ENCODE measurements at places on chromosomes 1 and 21.

GRCh38 chr1:2912424-2913061 lies 108.7 kb upstream of the ACTRT2 start:
- no peak for DNase-seq

GRCh38 chr1:214658785-214659184 lies 55.8 kb downstream of the CENPF start:
- no peak for DNase-seq

DNA sequence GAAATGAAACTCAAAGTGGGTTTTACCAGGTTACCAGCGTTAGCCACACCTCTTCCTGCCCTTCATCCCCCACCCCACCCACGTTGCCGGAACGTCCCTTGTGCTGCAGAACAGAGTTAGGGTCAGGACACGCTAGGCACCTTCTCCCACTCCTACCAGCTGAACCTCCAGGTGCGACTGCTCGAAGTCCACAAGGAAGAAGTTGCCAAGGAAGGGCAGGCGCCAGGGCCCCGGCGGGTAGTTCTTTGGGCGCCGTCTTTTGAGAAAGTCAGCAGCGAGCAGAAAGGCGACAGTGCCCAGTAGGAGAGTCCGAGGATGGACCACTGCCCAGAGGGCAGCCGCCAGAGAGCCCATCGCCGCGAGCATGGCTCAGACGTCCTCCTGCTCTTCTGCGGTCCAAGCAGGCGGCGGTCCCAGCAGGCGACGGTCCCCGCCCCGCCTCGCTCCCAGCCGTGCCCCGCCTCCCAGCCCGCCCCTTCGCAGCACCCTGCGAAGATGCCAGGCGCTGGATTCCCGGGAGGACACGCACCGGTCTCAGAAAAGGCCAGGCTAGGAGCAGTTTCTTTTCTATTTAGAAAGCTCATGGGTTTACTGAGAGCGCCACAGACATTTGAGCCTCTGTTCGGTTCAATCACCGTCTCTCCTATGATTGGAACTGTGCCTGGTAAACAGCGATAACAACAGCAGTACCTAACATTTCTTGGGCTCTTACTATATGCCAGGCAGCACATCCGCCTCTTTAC lies at the start of gene CYP2J2:
TSS of gene CYP2J2 (minus strand) at position 393 of the 743 bp plus-strand sequence. CDS start at position 366, 27 bp downstream.
- peak; percentile 66 for DNase-seq

- no peak for DNase-seq
These were observed 10.0 kb upstream of the TRIM62 start for GRCh38 chr1:33191731-33192275.

DNA sequence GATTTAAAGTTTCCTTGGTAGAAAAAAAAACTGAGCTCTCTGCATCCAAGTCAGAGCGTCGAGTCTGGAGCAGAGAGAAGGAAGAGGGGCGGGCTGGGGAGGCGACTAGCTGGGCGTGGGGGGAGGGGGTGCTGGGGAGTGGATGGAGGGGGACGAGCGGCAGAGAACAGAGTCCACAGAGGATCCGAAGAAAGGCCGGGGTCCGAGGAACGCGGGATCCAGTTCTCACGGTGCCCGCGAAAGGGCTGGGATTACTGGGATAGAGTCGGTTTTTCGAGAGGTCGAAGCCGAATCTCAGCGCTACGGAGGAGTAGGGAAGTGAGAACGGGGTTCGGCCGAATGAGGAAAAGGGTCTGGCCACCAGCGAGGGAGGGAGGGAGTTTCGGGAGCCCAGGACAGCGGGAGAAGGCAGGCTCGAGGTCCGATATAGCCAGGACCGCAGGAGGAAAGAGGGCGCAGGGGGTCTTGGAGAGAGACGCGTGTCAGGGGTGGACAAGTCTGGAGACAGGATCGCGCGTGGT lies 665 bp downstream of the DAB1 start:
- DNase-seq: no peak

DNA sequence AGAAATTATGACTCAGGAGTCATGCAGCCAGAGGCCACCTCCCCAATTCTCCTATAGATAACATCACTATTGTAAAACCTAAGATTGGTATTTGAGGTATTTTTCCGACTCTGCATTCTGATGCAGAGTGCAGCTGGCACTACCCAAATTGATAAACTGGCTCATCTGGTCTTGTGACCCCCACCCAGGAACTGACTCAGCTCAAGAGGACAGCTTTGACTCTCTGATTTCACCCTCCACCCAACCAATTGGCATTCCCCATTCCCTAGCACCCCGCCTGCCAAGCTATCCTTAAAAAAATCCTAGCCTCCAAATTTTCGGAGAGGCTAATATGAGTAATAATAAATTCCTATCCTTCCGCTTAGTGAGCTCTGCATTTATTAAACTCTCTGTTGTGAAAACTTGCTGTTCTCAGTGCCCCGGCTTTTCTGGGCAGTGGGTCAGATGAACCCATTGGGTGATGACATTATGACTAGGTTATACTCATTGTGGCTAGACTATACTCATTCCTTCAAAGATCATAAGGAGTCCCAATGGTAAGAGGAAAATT lies 39.4 kb upstream of the EPS15 start:
- DNase-seq: no peak

- DNase-seq: no peak
These were observed 5.5 kb downstream of the TNFRSF1B start for GRCh38 chr1:12172042-12172851.

DNA sequence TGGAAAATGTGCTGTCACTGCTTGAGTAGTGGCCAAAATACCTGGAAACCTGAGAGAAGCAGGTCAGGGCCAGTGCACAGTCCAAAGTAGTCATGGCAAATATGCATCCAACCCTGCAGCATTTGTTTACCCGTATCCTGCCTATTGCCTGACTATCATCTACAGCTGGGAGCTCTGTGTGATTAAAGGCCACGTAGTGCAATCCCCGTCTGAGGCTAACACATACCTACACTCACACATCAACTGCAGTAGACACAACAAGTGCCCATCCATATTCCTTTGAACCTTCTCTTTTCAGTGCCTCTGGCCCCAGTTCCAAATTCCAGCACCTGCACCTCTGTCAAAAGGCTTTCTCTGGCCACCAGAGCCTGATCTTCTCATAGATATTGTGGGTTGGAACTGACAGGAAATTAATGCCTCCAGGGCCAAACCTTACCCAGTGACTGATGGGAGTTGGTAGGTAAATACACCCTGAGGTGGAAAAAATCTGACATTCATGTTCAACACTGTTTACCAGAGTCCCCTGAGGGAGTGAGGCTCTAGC lies 383.0 kb downstream of the SETD4 start:
- no peak for DNase-seq

GRCh38 chr1:73998348-73998959 lies 199.5 kb downstream of the LRRIQ3 start:
- peak; percentile 27 for DNase-seq

DNA sequence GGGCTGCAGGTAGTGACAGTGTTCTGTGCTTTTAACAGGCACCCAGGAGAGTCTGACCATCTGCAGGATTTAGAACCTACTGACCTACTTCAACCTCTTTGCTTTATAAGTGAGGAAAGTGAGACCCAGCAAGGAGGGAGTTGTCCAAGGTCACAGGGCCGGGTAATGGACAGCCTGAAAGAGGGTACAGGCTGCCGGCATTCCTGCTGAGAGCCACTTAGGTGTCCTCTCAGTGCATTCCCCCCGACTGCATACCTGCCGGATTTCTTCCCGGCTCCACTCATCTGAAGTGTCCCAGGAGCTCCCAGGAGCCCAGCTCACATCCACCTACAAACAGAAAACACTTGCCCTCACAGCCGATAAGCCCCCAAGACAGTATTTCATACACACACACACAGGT lies 13.9 kb downstream of the PHLDA3 start:
- no peak for DNase-seq

GRCh38 chr1:92961896-92962752 lies 862 bp upstream of the DIPK1A start:
- no peak for DNase-seq

- DNase-seq: no peak
These were observed 140.7 kb upstream of the TMEM51 start for GRCh38 chr1:15012822-15013221.

GRCh38 chr1:160797861-160798273 lies 1.9 kb downstream of the LY9 start:
- no peak for DNase-seq

GRCh38 chr1:226722240-226722900 lies 16.7 kb downstream of the ITPKB start:
- no peak for DNase-seq

- peak; percentile 28 for DNase-seq
These were observed 98.4 kb upstream of the TNR start for GRCh38 chr1:175841738-175842187.

- DNase-seq: peak; percentile 81
These were observed 158.1 kb downstream of the RUNX1 start for GRCh38 chr21:34890724-34891612.

GRCh38 chr1:212310383-212310782 lies 25.2 kb downstream of the PPP2R5A start:
- DNase-seq: no peak

DNA sequence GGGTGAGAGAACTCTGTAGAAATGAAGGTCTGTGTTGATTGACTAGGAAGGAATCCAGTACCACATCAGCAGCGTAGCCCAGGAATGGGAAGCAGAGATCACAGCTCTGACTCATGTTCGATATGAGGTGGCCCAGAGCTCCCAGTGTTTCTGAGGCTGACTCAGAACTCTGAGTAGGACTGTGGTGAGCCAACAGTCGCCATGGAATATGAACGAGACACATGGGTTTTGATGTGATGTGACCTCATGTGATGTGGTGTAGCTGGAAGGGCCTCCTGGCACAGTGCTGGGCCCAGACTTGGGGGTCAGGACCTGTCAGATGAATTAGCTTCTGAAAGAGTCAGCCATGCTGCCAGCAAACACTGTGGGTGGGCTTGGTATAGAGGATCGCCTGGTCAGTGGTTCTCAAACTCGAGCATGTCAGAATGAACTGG lies 237.0 kb downstream of the MRPL39 start:
- no peak for DNase-seq

GRCh38 chr1:208782186-208782585 lies 538.0 kb upstream of the PLXNA2 start:
- DNase-seq: no peak

- DNase-seq: no peak
These were observed 119.5 kb upstream of the KRTAP19-8 start for GRCh38 chr21:31157756-31158155.

- DNase-seq: no peak
These were observed 18.3 kb upstream of the MAP10 start for GRCh38 chr1:232786845-232787455.

DNA sequence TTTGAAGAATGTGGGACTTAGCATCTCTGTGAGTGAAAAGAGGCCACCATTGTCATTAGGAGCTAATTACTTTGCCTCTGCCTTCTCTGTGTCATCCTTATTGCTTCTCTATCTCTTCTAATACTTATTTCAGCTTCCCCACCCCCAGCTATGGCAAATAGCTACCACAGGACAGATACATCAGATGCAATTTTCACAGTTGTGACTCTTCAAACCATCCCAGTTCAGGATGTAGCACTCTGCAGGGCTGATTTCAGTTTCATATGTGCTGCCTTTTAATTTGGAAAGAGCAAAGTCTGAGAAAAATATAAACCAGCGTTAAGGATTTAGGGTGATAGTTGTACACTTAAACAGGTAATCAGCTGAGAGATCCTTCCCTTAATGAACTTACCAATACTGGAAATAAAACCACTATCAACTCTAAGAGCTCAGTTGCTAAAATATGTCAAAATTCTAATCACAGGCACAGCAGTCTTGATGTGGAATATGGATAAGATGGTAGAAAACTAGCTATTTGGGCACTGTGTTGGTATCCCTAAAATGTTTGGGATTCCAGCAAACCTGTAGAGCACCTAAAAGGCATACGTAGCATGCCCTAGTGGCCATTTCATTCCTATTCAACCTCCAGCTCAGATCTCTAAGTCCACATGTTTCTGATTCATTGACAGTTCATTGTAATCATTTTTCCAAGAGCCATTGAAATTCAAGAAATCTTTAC lies 148.4 kb downstream of the SYT2 start:
- DNase-seq: no peak

DNA sequence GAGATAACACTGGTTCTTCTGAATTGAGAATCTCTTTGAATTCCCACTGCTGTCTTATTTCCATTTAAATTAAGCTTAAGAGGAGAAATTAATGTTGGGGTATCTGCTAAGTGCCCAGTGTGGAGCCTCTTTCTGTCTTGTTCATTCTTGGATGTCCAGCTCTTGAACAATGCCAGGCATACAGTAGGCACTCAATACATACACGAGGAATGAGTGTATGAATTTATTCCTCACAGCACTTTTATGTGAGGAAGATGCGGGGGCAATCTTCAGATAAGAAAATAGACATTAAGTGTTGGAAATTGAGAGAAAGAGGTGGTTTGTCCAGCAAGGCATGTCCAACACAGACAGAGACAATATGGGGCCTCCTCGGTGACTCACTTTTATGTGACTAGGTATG lies 11.8 kb upstream of the ATF3 start:
- DNase-seq: no peak

GRCh38 chr21:28636752-28637691 lies 355.7 kb downstream of the LTN1 start:
- no peak for DNase-seq

DNA sequence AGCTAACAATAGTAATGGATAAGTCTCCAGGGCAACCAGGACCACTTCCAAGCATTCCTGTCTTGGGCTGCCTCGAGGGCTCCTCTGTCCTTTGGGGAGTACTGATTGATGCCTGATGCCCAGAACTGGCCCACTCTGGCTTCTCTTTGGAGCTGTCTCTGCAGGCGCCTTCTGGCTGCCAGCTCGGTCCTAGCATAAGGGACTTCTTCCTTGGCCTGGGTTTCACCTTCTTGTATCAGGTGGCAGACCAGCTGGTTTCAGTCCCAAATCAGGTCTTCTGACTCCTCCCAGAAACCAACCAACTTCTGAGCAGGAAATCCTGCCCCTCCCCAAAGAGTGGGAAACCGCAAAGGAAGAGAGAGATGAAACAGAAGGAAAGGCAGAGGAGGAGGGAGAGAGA lies 10.6 kb downstream of the G0S2 start:
- no peak for DNase-seq

GRCh38 chr1:214107322-214108096 lies 119.7 kb downstream of the PROX1 start:
- no peak for DNase-seq

- no peak for DNase-seq
These were observed 191.7 kb downstream of the HS2ST1 start for GRCh38 chr1:87106144-87106543.

GRCh38 chr1:197184190-197184589 lies 37.7 kb upstream of the ASPM start:
- DNase-seq: no peak

DNA sequence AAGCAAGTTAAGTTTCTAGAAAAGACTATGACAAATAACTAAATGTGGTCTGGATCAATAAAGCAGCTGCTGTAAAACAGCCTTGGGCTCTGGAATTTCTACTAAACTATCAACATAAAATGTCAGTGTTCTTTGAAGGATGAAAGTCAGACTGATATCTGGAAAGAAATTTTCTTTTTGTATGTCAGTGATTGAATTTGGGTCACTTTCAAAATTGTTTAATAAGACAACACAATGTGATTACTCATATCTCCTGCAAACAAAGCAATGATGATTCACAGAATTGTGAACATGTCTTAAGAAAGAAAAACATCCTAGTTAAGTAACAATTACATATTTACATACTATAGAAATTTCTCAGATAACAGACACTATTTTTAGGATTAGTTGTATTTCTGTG lies 826.4 kb downstream of the PLA2G4A start:
- DNase-seq: no peak
